Upper lobe of left lung (tissue), 6 donors: ENCODE measurements at places on chromosomes 11 and 22. TPM values are rescaled to one million over a fixed set of nuclear protein-coding genes. Genes with fewer than 3 reads are reported as not detected.

DNA sequence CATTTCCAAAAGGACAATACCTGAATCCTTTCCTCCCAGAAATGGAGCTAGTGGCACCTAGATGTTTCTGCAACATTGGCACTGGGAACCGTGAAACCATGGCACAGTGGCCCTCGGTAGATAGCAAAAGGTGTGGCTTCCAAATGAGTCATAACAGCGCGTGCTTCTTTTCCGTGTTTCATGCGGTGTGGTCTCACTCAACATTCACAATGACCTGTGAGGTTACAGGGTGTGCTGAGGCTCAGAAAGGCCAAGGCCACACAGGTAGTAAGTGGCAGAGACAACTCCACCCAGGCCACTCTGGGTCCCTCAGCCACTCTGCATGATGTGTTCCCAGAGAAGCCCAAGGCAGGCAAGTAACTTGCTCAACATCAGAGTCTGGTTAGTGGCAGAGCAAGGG is 67.4 kb downstream of the TP53I11 start:
- no peaks in the 10 kb centered on the region for H3K27me3 ChIP-seq
- H3K4me3 ChIP-seq: no peak overlapping the region
- H3K27ac ChIP-seq: no peak overlapping the region
- H3K4me1 ChIP-seq: no peaks in the 10 kb centered on the region

OR52I2 gene
- not detected for total RNA-seq

GRCh38 chr11:134330611-134331353 is 1.0 kb upstream of the GLB1L2 start:
- no peak overlapping the region for H3K27ac ChIP-seq
- no peaks in the 10 kb centered on the region for H3K36me3 ChIP-seq
- no peak overlapping the region for H3K4me3 ChIP-seq
- H3K4me1 ChIP-seq: peaks cover 15% of the 10 kb centered on the region

DNA sequence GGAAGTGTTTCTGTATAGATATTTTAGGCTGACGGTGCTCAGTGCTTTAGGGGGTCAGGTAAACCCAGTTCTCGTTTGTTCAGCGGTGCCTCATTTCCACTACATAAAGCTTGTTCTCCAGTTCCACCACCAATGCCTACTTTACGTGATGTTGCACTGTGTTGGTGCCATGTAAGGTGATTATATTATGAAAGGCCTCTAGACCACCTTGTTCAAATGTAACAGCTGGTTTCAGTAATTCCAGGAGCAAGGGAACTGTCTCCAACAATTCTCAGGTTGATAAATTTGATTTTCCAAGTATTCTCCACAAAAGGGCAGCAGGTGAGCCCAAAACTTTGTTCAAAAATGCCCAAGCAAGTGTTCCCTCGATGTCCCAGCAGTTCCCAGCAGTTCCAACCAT is 83.7 kb upstream of the SEPTIN5 start:
- H3K27me3 ChIP-seq: no peaks in the 10 kb centered on the region
- no peaks in the 10 kb centered on the region for H3K4me1 ChIP-seq
- no peaks in the 10 kb centered on the region for H3K36me3 ChIP-seq
- H3K27ac ChIP-seq: no peak overlapping the region
- DNase-seq: no peak

DNA sequence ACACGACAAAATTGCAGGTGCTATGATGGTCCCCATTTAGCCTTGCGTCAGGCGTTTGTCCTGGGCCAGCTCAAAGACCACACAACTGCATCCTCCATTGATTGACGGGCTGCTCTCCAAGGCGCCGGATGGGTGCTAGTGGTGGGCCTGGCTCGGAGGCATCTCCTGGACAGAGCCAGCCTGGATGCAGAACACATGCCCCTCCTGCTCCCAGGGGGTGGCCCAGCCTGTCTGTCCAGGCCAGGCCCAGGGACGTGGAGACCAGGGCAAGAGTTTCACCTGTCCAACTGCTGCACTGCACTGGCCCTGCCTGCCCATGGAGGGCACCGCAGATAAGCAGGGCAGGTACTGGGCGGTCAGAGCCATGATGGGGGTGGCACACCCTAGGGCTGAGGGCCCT is 23.4 kb upstream of the FGF19 start:
- H3K36me3 ChIP-seq: no peaks in the 10 kb centered on the region
- no peaks in the 10 kb centered on the region for H3K4me1 ChIP-seq
- H3K4me3 ChIP-seq: no peak overlapping the region
- no peak for DNase-seq
- no peak overlapping the region for H3K27ac ChIP-seq

- no peak overlapping the region for H3K27ac ChIP-seq
- no peak overlapping the region for H3K4me3 ChIP-seq
- no peaks in the 10 kb centered on the region for H3K36me3 ChIP-seq
- H3K4me1 ChIP-seq: peaks cover 8% of the 10 kb centered on the region
- H3K27me3 ChIP-seq: no peaks in the 10 kb centered on the region
- no peak for DNase-seq
These were observed 91.7 kb upstream of the E2F8 start for GRCh38 chr11:19332476-19332875.

OR5P2 gene
- 9.4 TPM for total RNA-seq

- peak; percentile 51 for DNase-seq
- H3K4me3 ChIP-seq: no peak overlapping the region
- peaks cover 9% of the 10 kb centered on the region for H3K4me1 ChIP-seq
- H3K27ac ChIP-seq: no peak overlapping the region
- H3K36me3 ChIP-seq: no peaks in the 10 kb centered on the region
These were observed 4.0 kb upstream of the INS start for GRCh38 chr11:2164861-2165555.

- H3K4me3 ChIP-seq: no peak overlapping the region
- no peaks in the 10 kb centered on the region for H3K36me3 ChIP-seq
- H3K4me1 ChIP-seq: no peaks in the 10 kb centered on the region
- DNase-seq: no peak
- H3K27ac ChIP-seq: no peak overlapping the region
These were observed 245.0 kb upstream of the POU2AF2 start for GRCh38 chr11:111000400-111001080.

DNA sequence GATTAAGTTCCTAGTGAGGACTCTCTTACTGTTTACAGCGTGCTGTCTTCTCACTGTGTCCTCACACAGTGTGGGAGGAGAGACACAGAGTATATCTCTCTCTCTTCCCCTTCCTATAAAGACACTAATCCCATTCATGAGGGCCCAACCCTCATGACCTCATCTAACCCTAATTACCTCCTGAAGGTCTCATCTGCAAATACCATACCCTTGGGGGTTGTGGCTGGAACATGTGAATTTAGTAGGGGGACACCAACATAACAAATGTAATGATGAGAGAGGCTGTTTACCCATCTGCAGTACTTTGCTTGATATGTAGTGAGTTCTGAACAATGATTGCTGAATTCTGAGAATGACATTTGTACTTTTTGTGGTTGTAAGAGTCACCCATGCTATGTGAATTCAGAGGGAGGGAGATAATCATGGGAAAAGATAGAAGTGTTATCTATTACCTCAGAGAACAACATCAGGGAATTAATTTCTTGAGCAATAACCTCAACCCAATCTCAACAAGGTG is 4.9 kb upstream of the OR52W1 start:
- no peaks in the 10 kb centered on the region for H3K27me3 ChIP-seq
- no peaks in the 10 kb centered on the region for H3K36me3 ChIP-seq
- H3K4me1 ChIP-seq: no peaks in the 10 kb centered on the region
- no peak for DNase-seq
- no peak overlapping the region for H3K27ac ChIP-seq
- no peak overlapping the region for H3K4me3 ChIP-seq

- H3K4me3 ChIP-seq: no peak overlapping the region
- no peak for DNase-seq
- H3K4me1 ChIP-seq: peaks cover 4% of the 10 kb centered on the region
- H3K27me3 ChIP-seq: no peaks in the 10 kb centered on the region
These were observed 41.7 kb upstream of the ADA2 start for GRCh38 chr22:17260950-17261349.

- H3K36me3 ChIP-seq: no peaks in the 10 kb centered on the region
- peak overlapping the region; percentile 57 for H3K4me3 ChIP-seq
- peak overlapping the region; percentile 79 for H3K27ac ChIP-seq
- H3K27me3 ChIP-seq: no peaks in the 10 kb centered on the region
These were observed 2.8 kb downstream of the CHADL start for GRCh38 chr22:41237707-41238569.

DNA sequence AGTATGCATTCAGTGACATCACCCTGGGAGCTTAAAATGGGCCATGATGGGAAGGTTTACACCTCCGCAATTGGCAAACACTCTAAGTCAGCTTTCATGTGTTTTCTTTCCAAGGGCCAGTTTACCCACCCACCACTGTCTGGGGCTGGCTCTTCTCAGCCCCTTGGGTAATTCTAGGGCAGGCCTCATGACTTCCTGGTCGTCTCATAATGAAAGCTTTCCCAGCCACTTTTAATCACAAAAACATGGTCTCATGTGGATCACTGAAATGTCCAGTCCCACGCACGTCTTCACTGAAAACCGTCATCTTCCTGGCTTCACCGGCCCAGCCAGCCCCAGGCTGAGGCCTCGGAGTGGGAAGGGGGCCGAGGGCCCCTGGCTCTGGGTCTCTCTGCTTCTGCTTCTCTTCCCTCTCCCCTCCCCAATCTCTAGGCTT is 58.5 kb upstream of the ANO1 start:
- H3K4me3 ChIP-seq: no peak overlapping the region
- H3K27me3 ChIP-seq: no peaks in the 10 kb centered on the region
- DNase-seq: no peak
- H3K27ac ChIP-seq: no peak overlapping the region

GRCh38 chr11:129710423-129710822 is 105.2 kb upstream of the TMEM45B start:
- no peak overlapping the region for H3K27ac ChIP-seq
- no peaks in the 10 kb centered on the region for H3K4me1 ChIP-seq
- H3K4me3 ChIP-seq: no peak overlapping the region
- no peaks in the 10 kb centered on the region for H3K27me3 ChIP-seq

DNA sequence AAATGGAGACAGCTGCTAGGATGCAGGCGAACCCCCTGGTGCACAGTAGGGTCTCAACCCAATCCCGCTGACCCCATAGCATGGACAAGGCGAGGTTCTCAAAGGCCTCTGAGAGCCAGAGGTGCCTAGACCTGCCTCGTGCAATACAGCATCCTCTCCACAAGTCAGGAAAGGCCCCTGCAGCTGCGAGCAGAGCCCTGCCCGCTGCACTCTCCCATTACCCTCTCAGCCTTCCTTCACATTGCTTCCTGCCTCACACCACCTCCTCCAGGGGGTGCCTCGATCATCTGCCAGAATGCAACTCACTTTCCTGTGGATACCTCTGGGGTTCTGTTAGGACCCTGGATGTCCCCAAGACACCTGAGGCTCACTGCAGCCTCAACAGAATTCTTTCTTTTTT is 42.8 kb upstream of the TCF20 start:
- H3K4me3 ChIP-seq: no peak overlapping the region
- H3K4me1 ChIP-seq: no peaks in the 10 kb centered on the region
- H3K27me3 ChIP-seq: no peaks in the 10 kb centered on the region
- H3K36me3 ChIP-seq: no peaks in the 10 kb centered on the region
- H3K27ac ChIP-seq: no peak overlapping the region
- DNase-seq: no peak

DNA sequence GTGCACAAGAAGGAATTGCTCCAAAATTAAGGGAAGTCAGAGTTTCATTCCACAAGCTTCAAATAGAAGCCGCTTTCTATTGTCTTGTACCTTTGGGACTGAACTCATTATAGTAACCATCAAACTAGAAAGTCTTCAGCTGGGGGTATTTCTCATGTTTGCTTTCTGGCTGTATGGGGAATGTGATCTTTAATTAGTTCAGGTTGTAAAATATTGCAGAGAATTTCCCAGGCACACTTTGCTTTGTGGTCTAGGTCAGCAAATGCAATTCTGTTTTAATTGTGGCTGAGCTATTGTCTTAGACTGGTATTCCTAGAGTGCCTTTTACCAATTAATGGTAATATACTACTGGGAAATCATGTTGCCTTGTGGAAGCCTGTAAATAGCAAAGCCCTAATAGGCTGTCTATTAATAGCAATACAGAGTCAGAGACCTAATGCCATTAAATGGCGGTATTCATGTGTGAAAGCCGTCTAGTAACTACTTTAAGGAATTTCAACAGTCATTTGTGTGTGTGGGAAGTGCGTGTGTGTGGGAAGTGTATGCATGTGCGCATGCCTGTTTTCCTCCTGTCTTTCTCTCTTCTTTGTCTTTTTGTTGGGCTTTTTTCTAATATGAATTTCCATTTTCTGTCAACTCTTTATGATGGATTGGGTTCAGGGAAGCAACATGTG is 276.6 kb downstream of the FAT3 start:
- no peak for DNase-seq
- no peaks in the 10 kb centered on the region for H3K27me3 ChIP-seq
- no peak overlapping the region for H3K4me3 ChIP-seq
- H3K27ac ChIP-seq: no peak overlapping the region

RIC3 gene
- 12.4 TPM for total RNA-seq

DLG2 gene
- 37.7 TPM for total RNA-seq

CTSW gene
- total RNA-seq: 8.8 TPM

GRCh38 chr11:87398931-87399330 is 361.2 kb downstream of the TMEM135 start:
- DNase-seq: no peak
- no peaks in the 10 kb centered on the region for H3K4me1 ChIP-seq
- no peaks in the 10 kb centered on the region for H3K27me3 ChIP-seq
- no peak overlapping the region for H3K27ac ChIP-seq
- H3K36me3 ChIP-seq: no peaks in the 10 kb centered on the region
- H3K4me3 ChIP-seq: no peak overlapping the region

- no peak for DNase-seq
- H3K4me1 ChIP-seq: peaks cover 34% of the 10 kb centered on the region
- H3K4me3 ChIP-seq: no peak overlapping the region
- peak overlapping the region; percentile 18 for H3K27ac ChIP-seq
- no peaks in the 10 kb centered on the region for H3K27me3 ChIP-seq
- H3K36me3 ChIP-seq: no peaks in the 10 kb centered on the region
These were observed 27.2 kb upstream of the A4GALT start for GRCh38 chr22:42747701-42748513.

- no peak for DNase-seq
- no peaks in the 10 kb centered on the region for H3K27me3 ChIP-seq
- no peaks in the 10 kb centered on the region for H3K4me1 ChIP-seq
These were observed 40.6 kb upstream of the RCN1 start for GRCh38 chr11:32050264-32050663.

DNA sequence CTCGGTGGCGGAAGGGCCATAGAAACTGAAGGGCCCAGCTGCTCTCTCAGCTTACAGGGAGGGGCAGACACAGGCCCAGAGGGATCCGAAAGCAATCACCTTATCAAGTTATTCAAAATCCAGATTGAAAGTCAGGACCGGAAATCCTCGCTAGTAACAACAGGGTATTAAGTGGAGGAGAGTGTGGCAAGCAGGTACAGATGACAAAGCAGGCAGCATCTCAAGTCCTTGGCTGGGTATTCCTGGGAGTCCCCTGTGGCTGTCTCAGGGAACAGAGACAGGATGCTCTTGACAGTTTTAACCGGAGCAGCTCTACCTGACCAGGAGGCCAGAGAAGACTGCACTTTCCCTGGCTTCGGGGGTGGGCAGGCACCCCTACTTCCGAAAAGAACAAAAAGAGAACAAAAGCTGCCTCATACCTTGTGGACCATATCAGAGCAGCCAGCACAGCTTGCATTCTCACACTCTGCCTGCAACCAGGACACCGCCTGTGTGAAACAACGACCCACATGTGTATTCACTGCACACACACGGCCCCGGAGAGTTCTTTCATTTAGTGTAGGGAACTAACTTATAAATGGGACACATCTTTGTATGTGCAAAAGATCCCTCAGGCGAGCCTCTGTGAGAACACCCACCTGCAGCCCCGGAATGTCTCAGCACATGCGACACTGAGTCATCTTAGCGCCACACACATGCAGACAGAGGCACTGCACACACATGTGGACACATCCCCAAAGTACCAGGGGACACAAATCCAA is 78.3 kb downstream of the MICAL3 start:
- no peak overlapping the region for H3K27ac ChIP-seq
- no peaks in the 10 kb centered on the region for H3K36me3 ChIP-seq
